ENCODE measurements at places on chromosomes 1 and 21.

- no peak for DNase-seq
Measured at GRCh38 chr1:11790880-11791715, 14.7 kb downstream of the MTHFR start.

DNA sequence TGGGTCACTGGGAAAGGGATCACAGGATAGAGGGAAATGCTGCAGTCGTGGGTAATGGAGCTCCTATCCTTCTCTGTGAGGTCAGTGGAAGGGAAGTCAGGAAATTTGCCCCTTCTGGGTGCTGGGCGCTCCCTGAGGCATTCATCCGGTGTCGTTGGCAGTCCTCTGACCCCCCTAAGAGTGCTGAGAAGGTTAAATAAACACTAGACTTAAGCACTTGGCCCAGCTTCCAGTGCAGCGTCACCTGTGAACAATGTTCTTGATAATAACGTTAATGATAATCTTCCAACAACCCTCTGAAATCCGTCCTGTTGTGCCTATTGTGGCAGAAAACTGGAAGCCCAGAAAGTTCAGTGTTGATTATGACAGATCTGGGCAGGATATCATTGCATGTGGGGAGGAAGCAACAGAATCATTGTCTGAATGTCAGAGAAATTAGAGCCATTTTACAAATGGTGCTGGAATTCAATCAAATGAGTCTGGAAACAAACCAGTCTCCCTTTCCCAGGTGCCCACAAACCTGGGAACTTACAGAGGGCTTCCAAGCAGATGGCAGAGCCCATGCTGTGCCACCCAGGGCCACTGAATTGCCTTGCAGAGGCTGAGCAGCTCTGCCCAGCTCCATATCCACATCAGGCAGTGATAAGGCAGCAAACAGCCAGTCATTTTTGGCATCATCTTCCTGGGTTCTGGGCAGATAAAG is 216.8 kb downstream of the KAZN start:
- DNase-seq, result peak; percentile 48

DNA sequence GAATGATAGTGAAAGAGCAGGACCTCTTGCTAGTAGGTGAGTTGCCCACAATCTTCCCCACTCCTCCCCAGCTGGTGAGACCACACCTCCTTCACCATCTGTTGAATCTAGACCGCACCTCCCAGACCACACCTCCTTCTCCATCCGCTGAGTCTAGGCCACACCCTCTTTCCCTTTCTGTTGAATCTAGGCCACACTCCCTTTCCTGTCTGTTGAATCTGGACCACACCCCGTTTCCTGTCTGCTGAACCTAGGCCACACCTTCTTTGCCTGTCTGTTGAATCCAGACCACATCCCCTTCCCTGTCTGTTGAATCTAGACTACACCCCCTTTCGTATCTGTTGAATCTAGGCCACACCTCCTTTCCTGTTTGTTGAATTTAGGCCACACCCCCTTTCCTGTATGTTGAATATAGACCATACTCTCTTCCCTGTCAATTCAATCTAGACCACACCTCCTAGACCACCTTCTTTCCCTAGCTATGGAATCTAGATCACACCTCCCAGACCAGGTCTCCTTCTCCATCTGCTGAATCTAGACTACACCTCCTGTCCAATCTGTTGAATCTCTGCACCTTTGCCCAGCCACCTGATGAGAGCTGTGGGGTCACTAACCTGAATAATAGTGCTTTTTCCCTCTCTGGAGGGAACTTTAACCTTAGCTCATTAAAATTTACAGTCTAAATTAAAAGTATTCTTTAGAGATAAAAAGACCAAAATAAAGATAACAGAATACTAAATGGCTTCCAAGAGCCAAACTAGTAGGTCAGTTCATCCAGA is 116.3 kb downstream of the DAB1 start:
- DNase-seq, result no peak

- no peak for DNase-seq
Measured at GRCh38 chr21:39346671-39347331, 2.1 kb downstream of the HMGN1 start.

DNA sequence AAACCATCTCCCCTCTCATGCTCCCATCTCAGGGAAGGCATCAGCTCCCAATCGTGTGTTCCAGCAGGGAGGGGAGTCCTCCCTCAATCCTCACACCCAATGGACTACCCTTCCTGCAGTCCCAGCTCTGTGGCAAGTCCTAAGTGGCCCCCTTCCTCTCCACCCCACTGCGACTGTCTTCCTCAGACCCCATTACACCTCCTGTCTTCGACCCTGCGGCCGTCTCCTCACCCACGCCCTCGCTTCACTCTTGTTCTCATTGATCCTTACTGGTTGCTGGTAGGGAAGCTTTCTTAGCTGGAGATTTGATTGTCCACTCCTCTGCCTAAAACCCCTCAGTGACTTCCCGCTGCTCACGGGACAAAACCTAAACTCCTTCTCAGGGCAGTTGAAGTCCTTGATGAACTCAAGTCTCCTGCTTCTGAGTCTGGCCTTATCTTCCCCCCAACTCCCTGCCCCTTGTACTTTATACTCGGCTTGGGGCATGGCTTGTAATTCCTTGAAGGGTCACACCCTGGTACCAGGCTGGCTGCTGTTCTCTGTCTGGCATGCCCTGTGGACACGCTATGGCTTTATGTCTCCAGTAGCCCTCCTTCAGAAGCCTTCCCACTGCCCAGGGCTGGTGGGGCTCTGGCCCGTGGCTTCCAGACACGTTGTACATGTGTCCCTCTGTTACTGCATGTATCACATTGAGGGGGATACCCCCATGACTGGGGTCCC is 2.3 kb upstream of the EPS8L3 start:
- DNase-seq, result no peak

- no peak for DNase-seq
Measured at GRCh38 chr1:159921700-159922504, 3.4 kb downstream of the TAGLN2 start.

- DNase-seq, result no peak
Measured at GRCh38 chr1:231723146-231723545, 96.6 kb downstream of the DISC1 start.

GRCh38 chr1:163186862-163187261 is 15.9 kb downstream of the RGS5 start:
- no peak for DNase-seq

DNA sequence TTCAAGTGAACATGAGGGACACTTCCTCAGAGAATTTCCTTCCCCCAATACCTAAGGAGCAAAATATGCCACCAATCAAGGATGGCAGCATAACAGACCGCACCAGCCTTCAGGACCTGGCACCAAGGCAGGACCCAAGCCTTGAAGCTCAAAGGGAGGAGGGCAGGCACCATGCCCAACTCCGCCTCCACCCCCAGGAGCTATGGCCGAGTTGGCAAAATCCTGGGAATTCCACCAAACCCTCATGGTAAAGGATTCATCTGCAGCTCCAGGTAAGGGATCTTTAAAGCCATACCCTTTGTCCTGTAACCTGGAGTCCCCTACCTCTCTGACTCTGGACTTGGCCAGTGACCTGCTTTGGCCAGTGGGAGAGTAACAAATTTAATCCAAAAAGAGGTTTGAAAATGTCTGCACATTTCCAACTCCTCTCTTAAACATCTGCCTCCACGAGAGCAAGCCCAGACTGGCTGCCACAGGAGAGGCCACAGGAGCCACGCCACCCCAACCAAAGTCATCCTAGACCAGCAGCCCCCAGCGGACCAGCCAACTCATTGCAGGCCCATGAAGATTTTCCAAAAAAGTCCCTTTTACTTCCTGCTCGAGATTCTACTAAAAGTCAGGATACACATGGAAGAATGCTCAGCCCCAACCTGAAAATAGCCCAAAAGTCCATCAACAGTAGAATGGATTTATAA is 41.9 kb downstream of the NPHP4 start:
- DNase-seq, result no peak

GRCh38 chr1:234170622-234171021 is 202.6 kb upstream of the COA6 start:
- no peak for DNase-seq

DNA sequence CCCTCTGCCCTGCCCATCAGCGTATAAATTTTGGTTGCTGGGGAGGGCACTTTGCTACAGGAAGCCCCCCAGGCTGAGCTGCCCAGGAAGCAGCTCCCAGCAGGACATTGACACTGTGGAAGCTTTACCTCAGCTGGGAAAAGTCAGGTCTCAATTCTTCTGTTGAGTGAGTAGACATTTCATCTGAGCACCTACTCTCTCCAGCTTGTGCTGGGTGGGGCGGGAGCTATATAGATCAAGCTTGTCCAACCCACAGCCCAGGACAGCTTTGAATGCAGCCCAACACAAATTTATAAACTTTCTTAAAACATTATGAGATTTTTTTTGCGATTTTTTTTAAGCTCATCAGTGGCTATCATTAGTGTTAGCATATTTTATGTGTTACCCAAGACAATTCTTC is 9.4 kb downstream of the NIPAL3 start:
- no peak for DNase-seq
